ENCODE measurements at places on chromosomes 4 and X.
A peak's percentile ranks its signal among the peaks of the same experiment; 100 is the strongest.

DNA sequence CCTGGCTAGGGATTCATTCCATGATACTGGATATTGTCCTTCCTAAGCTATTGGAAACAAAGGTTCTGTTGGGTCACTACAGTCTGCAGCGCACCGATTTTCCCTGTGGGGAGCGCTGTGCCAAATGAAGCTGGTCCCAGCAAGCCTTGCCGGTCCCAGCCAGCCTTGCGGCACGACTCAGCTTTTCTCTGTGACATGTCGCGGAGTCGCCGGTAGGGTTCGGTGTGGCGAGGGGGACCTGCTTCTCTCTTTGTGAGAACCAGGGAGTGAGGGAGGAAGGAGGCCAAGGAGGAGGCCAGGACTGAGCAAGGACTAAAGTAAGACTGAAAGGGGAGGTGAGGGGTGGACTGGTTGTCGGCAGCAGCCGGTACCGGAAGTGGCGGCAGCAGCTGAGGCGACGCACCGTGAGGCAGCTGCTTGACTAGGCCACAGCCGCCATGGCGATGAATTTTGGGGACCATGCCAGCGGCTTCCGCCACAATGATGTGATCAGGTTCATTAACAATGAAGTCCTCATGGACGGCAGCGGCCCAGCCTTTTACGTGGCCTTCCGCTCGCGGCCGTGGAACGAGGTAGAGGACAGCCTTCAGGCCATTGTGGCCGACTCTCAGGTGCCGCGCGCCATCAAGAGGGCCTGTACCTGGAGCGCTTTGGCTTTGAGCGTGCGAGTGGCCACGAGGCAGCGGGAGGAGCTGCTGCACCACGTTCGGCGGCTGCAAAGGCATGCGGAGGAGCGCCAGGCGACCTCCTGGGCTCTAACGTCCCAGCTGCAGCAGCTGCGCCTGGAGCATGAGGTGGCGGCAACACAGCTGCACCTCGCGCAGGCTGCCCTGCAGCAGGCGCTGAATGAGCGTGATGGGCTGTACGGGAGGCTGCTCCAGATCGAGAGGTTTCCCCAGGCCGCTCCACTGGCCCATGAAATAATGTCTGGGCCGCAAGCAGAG, at the start of gene TEX13D:
TEX13D (plus strand) TSS at position 180 of the 944 bp plus-strand sequence; CDS start at position 438, 258 bp downstream.
- DNase-seq: no peak

GRCh38 chrX:3713225-3713936, at the start of gene PRKX:
Gene PRKX (minus strand): TSS chrX:3713649. CDS start chrX:3713253, 396 bp downstream.
- DNase-seq: peak; percentile 60

GRCh38 chr4:89253311-89253710, 54.3 kb downstream of the GPRIN3 start:
- no peak for DNase-seq

DNA sequence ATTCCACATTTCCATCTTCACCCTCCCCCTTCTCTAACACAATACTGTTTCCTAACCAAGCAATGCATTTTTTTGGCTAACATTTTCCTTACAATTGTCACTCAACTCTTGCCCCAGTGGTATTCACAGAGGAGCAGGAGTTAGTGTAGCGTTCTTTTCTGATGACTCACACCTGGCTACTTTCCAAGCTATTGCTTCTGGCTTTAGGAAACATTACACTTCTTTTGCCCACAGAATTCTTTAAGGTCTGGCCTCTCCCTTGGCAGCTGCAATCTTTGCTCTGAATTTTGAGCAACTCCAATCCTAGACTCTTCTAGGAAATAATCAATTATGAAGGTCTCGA, 27.5 kb upstream of the PDGFC start:
- no peak for DNase-seq

GRCh38 chr4:155376387-155377268, at the start of gene MAP9:
Gene MAP9 (minus strand): TSS chr4:155376965. CDS start chr4:155375850, 1,115 bp downstream.
- DNase-seq: peak; percentile 71
